ENCODE measurements at places on chromosomes 2 and 18. TPM values are rescaled to one million over a fixed set of nuclear protein-coding genes. Genes with fewer than 3 reads are reported as not detected.

ERICH2 gene
- not detected for total RNA-seq

NAT8 gene
- not detected for total RNA-seq

CNGA3 gene
- total RNA-seq, result not detected

HOXD4 gene
- not detected for total RNA-seq

POTEC gene
- total RNA-seq, result not detected

MATN3 gene
- total RNA-seq, result 0.34 TPM

DTYMK gene
- 11.4 TPM for total RNA-seq

DUSP2 gene
- 1.2 TPM for total RNA-seq

MXD1 gene
- 6.7 TPM for total RNA-seq

UGT1A5 gene
- total RNA-seq, result not detected

LIMS3 gene
- 3.1 TPM for total RNA-seq

SLC40A1 gene
- 82.1 TPM for total RNA-seq

MEX3C gene
- 21.1 TPM for total RNA-seq

MAP2 gene
- total RNA-seq, result 2.8 TPM

SLC23A3 gene
- 0.95 TPM for total RNA-seq

LAMA3 gene
- 4.8 TPM for total RNA-seq

AMER3 gene
- total RNA-seq, result not detected
